ENCODE measurements at places on chromosomes 1 and 21.

DNA sequence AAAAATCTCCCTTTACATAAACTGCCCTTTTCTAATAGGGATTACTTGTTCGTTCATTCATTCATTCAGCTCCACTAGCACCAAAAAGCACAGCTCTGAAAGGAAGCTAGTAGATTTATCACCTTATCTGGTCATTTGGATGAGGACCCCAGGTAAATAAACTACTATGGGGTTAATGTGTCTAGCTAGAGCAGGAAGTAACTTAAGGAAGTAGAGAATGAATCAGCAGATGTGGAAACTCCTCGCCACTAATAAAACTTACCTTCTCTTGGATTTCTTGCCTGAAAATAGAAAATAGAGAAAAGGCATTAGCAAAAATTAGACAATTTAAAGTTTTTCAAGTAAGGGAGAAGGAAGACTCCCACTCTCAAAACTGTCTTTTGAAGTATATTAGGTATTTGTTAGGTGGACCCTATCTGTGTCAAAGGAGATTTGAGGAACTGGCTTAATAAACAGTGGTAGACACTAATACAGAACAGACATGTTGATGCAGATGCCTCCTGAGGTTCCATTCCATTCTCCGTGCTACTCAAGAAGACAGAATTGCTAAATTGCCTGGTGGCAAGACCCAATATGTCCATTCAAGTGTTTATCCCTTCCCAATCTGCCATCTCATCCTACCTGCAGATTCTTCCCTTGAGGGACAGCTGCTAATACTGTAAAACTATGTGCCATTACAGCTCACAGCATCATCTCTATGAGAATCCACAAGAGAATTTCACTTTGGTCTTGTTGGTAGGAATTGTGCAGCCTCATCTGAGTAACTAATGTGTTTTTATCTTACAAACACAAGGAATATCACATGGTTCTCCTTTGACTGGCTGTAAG lies 14.9 kb downstream of the SELL start:
- DNase-seq = no peak

DNA sequence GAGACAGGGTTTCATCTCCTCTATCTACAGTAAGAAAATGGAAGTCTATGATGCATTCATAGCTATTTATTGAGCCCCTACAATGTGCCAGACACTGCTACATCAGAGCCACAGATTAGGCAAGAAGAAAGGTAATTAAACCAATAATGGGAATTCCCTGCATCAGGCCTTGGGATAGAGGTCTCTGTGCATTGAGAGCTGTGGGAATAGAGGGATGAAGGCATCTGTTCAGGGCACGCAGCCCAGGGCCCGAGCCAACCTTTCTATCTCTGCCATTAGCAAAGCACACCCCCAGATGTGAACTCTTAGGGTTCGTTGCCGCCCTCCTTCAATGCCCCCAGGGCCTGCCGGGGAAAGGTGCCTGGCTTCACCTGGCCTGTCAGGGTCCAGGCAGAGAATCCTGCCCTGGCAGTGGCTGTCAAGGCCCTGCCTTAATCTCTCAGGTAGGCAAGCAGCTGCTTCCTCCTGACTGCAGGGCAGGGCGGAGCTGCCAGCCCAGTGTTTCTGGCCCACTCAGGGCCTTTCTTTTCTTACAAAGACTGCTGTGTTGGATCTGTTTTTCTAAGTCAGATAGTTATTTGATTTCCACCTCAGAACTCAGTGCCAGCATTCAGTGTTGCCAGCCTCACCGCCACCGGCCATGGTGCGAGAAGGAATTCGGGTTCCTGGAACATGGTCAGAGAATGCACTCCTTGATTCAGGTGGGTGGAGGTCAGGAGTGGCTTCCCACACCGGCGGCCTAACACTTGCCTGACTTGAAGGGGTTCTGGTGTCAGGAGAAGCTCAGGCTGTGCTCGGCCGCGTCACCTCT lies 76.1 kb downstream of the PGM1 start:
- DNase-seq = no peak

DNA sequence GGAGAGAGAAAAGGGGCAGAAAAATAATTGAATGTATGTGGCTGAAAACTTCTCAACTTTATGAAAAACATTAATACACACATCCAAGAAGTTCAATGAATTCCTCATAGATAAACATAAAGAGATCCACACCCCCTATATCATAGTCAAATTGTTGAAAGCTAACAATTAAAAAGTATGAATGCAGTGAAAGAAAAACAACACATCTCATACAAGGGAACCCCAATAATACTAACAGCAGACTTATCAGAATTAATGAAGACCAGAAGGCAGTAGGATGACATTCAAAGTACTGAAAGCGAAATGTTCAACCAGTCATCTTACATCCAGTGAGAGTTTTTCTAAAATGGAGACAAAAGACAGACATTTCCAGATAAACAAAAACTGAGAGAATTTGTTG lies 134.4 kb downstream of the FMN2 start:
- no peak for DNase-seq

DNA sequence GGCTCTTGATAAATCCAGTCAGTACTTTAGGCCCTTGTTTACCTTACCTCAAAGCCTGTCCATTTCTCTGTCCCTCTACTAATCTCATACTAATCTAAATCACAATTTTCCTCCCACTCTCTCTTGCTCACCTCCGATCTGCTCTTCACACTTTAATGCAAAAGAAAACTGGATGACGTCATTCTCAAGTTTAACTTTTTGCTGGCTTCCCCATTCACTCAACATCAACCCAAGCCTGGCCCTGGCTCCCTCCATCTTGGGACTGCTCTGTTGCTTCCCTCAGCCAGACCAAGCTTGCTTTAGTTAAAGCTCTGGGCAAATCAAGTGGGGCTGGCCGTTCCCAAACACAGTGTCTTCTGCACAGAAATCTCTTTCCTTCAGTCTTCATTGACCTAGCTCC lies 29.7 kb downstream of the COA6 start:
- no peak for DNase-seq

GRCh38 chr1:89037186-89037585 lies 14.5 kb upstream of the GBP3 start:
- DNase-seq = no peak

- peak; percentile 7 for DNase-seq
These were observed 1039.4 kb upstream of the B3GALT2 start for GRCh38 chr1:194225821-194226220.

- no peak for DNase-seq
These were observed 159.9 kb downstream of the TRABD2B start for GRCh38 chr1:47837056-47837830.

GRCh38 chr1:13751458-13751871 lies 51.5 kb downstream of the PRDM2 start:
- DNase-seq = peak; percentile 57

DNA sequence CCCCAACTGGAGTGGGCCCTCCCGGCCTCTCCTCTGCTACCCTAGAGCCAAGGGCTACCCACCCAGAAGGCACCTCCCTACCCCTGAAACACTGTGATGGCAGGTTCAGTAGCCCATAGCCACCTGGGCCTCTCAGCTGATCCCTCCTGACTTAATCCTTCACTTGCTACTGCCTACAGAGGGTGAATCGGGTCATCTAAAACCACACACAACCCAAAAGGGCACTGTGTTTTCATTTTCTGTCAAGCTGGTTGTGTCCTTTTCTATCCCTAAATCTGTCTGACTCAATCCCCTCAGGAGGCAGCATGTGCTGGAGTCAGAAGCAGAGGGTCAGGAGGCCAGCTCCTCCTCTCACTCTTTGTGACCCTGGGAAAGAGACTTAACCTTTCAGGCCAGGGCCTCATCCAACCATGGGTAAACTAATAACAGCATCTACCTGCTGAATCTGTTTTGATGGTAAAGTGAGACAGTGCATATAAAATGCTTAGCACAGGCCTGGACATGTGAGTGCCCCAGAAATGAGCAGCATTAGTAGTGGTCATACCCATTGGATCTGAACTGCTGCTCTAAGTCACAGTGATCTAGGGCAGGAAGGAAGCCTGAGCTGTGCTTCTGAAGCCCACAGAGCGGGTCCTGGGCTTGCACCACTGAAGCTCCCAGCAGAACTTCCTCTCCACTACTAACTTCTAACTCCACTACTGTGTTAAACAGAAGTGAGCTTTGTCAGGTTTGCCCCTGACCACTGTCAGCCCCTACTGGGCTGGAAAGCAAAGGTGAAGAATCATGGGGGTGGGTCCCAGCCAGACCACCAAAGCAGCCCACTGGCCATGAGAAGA lies 11.0 kb downstream of the PMVK start:
- no peak for DNase-seq

DNA sequence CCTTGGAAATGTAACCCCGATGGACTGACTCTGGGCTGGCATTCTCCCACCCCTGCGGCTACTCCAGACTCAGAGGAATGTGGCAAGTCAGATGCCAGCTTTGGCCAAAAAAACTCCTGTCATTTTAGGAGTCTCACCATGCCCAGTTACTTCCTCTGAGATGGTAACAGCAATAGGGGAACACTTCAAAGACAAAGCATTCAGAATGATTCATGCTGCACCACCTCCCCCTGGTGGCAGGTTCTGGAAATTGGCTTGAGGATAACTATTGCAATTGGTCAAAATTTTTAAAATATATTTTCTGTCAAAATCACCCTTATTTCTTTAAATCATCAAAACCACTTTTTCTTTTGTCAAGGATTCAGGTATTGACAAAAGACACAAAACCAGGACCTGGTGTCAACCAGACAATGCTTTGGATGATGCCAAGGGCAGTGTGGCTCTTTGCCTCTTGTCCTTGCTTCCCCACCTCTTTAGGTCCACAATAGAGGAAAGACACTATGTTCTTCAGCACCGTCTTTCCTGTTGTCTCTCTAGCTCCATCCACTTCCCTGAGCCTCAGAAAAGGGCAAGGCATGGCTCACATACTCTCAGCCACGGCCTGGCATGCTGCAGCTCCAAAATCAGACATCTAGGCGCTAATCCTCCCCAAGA lies 9.9 kb upstream of the CDCA8 start:
- peak; percentile 70 for DNase-seq

GRCh38 chr1:8545078-8545477 lies 227.2 kb downstream of the SLC45A1 start:
- DNase-seq = no peak

- no peak for DNase-seq
These were observed 78.3 kb downstream of the PGM1 start for GRCh38 chr1:63671514-63671913.

DNA sequence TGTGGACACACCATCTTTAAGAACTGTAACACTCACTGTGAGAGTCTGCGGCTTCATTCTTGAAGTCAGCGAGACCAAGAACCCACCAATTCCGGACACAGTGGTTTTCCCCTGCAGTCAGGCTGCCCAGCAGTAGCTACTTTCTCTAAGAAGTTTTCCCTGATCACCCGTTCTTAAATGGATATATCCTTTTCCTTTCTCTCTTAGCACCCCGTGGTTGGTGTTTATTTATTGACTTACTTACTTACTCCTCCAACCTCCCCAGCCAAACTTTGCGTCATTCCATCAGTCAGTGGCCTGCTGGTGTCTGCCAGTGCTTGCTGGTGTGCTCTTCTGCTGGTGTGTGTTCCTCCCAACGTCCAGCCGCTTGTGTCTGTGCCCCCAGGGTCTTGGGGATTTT lies 264.8 kb downstream of the GPR52 start:
- DNase-seq = no peak

DNA sequence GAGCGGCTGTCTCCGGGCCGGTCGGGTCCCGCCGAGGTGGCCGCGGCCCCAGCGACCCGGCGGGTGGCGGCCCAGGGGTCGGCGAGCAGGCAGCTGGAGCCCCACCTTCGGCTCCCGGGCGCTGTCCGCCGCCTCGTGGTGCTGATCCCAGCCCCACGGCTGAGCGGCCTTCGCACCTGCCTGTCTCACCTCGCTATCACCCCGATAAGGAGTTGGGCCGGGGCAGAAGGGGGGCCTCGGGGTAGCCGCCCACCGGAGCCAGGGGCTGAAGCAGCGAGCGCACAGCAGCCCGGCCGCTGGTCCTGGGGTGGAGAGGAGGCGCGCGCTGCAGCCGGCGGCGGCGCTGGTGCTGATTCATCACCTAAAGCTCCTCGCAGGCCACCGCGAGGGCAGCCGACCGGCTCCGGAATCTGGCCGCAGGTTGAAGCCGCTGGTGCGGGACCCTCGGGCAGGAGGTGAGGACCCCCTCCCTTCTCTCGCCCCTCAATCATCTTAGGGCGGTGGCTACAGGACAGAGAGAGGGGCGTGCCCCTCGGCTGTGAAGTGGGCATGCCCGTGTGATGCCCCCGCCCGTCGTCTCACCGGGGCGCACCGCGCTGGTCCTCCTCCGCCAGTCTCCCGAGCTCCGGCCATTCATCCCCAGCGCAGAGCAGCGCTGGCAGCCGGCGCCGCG lies 575 bp downstream of the TRIM67 start:
- peak; percentile 9 for DNase-seq

GRCh38 chr1:201662646-201663045 lies 123.7 kb downstream of the NAV1 start:
- DNase-seq = no peak

DNA sequence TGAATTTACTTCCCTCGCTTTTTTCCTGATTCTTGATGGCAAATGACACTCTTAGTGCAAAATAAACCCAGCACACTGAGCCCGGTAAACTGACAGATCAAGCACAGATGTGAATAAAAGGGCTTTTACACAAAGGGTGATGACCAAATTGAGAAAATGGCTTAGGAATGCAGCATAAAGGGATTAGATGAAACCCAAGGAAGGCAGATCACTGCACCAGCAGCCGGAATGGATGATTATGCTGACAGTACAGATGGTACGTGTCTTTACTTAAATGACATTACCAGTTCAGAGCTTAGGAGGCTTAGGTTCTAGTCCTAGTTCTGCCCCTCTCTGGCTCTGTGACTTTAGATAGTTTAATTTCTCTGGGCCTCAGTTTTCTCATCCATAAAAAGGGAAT lies 12.0 kb downstream of the PKP1 start:
- peak; percentile 61 for DNase-seq

DNA sequence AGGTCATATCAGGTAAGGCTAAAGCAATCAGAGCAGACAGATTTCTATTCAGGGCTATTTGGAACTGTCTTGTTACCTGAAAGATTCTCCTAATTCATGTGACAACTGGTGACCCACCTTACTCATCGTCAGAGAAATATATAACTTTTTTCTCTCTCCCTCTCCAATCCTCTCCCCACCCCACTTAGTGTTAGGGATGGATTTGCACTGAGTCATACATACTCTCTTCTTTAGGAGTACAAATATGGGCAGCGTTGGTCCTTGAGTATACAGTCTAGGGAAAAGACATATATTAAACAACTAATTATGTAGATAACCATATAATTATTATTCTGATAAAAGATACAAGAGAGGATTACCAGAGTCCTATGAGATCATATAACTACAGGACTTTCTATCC lies 246.3 kb downstream of the HHIPL2 start:
- DNase-seq = no peak

DNA sequence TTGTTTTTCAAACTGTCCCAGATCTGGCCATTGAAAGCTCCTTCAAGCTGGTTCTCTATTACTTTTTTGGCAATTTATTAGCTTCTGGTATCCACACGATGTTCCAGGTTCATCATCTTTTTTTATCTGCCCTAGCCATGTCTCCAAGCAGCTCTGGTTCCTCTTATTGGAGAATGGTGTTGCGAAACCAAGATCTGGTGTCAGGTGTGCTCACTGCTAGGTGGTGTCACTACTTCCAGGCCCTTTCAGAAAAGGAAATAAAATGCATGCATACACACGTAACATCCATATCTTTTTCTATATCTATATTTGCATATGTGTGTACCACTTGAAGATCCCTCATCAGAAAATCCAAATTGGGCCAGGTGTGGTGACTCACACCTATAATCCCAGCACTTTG lies 53.3 kb downstream of the GATAD2B start:
- DNase-seq = no peak

GRCh38 chr1:15090373-15090772 lies 63.2 kb upstream of the TMEM51 start:
- no peak for DNase-seq

Data from LHCN-M2 (cell line).